Peyer's patch (tissue), 4 donors: ENCODE measurements at places on chromosomes 7 and 10.

- H3K4me3 ChIP-seq, result peak overlapping the region; percentile 63
- no peaks in the 10 kb centered on the region for H3K36me3 ChIP-seq
- H3K27me3 ChIP-seq, result no peaks in the 10 kb centered on the region
- H3K4me1 ChIP-seq, result peaks cover 9% of the 10 kb centered on the region
- peak; percentile 37 for DNase-seq
- H3K27ac ChIP-seq, result peak overlapping the region; percentile 78
These were observed 1.5 kb upstream of the SFMBT2 start for GRCh38 chr10:7412237-7412927.

DNA sequence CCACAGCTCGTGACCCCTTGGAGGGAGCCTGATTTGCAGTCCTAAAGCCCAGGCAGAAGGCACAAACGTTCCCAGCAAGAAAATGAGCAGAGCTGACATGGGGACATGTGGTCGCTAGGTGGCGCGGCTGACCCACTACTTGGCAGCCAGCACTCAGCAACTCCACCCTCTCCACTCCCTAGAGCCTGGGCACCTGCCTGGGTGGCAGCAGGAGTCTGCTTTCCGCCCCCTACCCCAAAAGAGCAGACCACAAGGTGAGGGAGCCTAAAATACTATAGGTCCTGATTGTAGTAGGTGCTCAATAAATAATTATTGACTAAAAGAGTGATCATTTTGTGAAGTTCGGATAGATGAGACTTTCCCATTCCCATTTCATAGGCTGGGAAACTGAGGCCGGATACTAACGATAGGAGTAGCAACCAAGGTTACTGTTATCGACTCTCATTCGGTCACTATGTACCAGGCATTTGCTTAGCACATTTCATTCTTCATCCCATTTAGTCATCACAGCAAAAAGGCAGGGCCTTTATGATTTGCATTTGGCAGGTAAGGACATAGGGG is 57.4 kb downstream of the NEUROG3 start:
- H3K27ac ChIP-seq, result no peak overlapping the region
- H3K4me1 ChIP-seq, result no peaks in the 10 kb centered on the region
- H3K36me3 ChIP-seq, result no peaks in the 10 kb centered on the region
- H3K4me3 ChIP-seq, result no peak overlapping the region
- DNase-seq, result peak; percentile 87

DNA sequence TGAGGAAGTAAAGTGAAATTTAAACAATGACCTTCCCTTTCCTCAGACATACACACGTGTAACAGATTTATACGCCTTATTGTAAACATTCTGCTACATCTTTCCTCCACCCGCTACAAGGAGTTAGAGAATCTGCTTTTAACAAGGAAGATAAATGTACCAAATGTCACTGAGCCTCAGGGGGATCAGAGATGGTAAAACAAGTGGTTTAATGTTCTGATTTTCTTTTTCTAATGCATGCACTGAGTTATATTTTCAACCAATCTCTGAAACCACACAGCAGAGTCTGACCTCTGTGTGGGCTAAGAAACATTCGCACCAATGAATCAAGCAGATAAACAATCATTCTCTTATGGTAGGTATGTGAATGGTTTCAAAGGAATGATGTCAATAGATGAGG is 599.5 kb downstream of the ARL4A start:
- no peak overlapping the region for H3K27ac ChIP-seq
- H3K36me3 ChIP-seq, result no peaks in the 10 kb centered on the region
- no peak for DNase-seq
- no peaks in the 10 kb centered on the region for H3K4me1 ChIP-seq

GRCh38 chr7:100089458-100090196 is 858 bp downstream of the COPS6 start:
- no peaks in the 10 kb centered on the region for H3K4me1 ChIP-seq
- no peaks in the 10 kb centered on the region for H3K27me3 ChIP-seq
- no peaks in the 10 kb centered on the region for H3K36me3 ChIP-seq
- no peak for DNase-seq
- peak overlapping the region; percentile 80 for H3K4me3 ChIP-seq
- H3K27ac ChIP-seq, result peak overlapping the region; percentile 79

- DNase-seq, result no peak
- H3K27ac ChIP-seq, result no peak overlapping the region
- no peaks in the 10 kb centered on the region for H3K4me1 ChIP-seq
These were observed 397.6 kb downstream of the THSD7A start for GRCh38 chr7:11434366-11434765.

DNA sequence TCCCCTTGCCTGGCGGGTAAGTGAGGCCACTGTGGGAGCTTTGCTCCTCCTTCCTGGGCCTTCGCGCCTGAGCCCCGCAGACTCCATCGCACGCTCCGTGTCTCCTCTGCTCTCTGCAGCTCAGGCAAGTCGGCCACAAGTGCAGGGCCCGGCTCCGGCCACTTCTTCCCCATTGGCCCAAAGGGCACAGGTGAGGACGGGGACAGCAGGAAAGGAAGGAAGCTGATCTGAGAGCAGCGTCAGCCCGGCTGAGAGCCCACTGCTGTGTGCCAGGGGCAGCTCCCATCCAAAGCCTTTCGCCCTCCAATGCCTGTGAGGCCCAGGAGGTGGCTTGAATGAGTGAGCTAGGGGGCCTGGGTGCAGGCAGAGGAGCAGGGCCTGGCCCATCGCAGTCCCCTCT is 33.7 kb upstream of the RHEB start:
- H3K27ac ChIP-seq, result no peak overlapping the region
- no peaks in the 10 kb centered on the region for H3K27me3 ChIP-seq
- no peaks in the 10 kb centered on the region for H3K4me1 ChIP-seq
- no peak overlapping the region for H3K4me3 ChIP-seq
- peaks cover 26% of the 10 kb centered on the region for H3K36me3 ChIP-seq
